Heart right ventricle (tissue), 16 donors: ENCODE measurements at places on chromosomes 1 and 21. TPM values are rescaled to one million over a fixed set of nuclear protein-coding genes. Genes with fewer than 3 reads are reported as not detected.

- DNase-seq = no peak
Observed at GRCh38 chr1:2528966-2529783, 888 bp downstream of the HES5 start.

Gene TDRD5
- not detected for polyA plus RNA-seq

Gene RBBP5
- 4.0 TPM for polyA plus RNA-seq

DNA sequence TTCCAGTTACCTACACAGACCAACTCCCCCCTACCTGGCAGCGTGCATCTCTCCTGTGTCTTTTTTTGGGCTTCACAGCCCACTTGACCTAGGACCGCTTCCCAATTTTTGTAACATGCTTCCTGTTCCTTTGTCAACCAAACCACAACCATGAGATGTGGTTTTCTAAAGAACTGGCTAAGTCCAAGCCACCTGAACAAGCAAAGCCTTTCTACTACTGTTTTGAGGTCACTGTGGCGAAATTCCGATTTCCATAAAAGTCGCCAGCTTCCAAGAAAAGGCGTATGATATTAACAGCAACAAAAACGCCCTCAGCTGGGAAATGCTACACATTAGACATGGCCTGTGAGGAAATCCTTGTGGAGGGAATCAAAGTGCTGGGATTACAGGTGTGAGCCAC is 12.7 kb upstream of the AK2 start:
- no peak for DNase-seq

Gene HSPB7
- 5,521 TPM for polyA plus RNA-seq

- no peak for DNase-seq
Observed at GRCh38 chr1:234619794-234620247, 9.8 kb upstream of the IRF2BP2 start.

GRCh38 chr21:38334866-38335265 is 78.1 kb downstream of the KCNJ15 start:
- DNase-seq = no peak

Gene SPATA21
- 0.15 TPM for polyA plus RNA-seq

Gene CREB3L4
- polyA plus RNA-seq = 5.6 TPM

GRCh38 chr1:165191087-165191486 is 165.4 kb downstream of the LMX1A start:
- DNase-seq = no peak

DNA sequence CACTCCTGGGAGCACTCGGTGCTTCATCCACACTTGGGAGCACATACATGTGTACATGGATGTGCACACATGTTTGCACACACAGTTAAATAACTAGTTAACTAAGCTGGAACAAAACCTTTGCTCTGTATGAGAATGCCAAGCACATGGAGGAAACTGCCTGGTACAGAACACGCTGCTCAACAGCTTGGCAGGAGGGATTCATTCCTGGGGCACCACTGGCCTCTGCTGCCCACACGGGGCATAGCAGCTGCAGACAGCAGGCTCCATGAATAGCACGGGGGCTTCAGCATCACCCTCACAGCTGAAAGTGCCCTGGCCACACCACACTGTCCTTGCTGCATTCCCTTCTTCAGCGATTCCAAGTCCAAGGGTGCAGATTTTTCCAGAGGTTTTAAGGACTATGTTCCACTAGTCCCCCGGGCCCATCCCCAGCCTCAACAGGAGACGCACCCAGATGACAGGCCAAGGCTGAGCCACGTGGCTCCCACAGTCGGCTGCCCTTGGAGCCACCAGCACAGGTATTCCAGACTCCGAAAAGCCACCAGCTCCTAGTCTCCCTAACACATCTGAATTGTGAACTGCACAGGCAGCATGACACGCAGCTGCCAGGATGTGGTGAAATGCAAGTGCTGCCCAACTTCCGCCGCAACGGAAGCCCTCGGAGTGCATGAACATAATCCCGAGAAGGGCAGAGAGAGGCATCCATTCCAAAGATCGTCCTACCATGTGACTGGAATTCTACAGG is 16.9 kb downstream of the NPHP4 start:
- DNase-seq = no peak

DNA sequence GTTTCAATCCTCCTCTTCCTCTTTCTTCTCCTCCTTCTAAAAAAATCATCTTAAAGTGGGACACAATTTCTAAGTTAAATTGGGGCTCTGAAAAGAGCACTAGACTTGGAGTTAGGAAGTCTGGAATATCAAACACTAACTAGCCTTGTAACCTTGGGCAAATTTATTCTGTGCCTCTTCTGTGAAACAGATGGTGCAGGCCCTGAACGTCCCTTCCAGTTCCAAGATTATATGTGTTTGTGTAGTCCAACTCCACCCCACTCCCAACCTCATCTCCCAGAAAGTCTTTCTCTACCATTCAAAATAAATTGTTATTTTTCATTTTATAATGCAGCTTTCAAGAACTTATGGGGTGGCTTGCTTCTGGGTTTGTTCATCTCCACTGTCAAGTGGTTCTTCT is 630.0 kb downstream of the LMO4 start:
- no peak for DNase-seq

Gene EPHB2
- polyA plus RNA-seq = 0.15 TPM

GRCh38 chr1:23214640-23215039 is 2.7 kb downstream of the HTR1D start:
- DNase-seq = no peak

GRCh38 chr1:91885213-91885715 is 687 bp downstream of the TGFBR3 start:
- DNase-seq = peak; percentile 51

- DNase-seq = no peak
Observed at GRCh38 chr1:112833806-112834205, 118.7 kb upstream of the PPM1J start.

- DNase-seq = no peak
Observed at GRCh38 chr1:3065797-3066196, 3.2 kb upstream of the PRDM16 start.

Gene ERO1B
- polyA plus RNA-seq = 6.8 TPM

- DNase-seq = no peak
Observed at GRCh38 chr1:29686012-29686930, 449.9 kb downstream of the PTPRU start.

Gene SLC37A1
- polyA plus RNA-seq = 1.8 TPM

GRCh38 chr1:202237052-202237451 is 43.5 kb downstream of the LGR6 start:
- peak; percentile 26 for DNase-seq

Gene RHD
- not detected for polyA plus RNA-seq

DNA sequence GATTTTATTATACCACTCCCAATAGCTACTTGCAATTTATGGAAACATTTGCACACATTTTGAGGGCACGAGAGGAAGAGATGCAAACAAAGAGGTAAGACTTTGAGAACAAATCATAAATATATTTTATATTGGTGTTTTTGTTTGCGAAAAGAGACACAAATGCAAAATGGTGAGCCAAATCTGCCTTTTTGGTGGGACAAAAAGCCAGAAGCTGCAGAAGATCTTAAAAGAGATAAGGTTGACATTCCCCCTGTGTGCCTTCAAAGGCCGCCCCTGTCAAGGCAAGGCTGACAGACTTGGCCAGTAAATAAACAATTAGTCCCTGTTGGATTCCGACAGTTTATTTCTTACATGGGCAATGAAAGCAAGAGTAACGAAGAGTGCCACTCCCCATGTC is 122.8 kb downstream of the LBR start:
- DNase-seq = no peak

Gene TXNDC12
- polyA plus RNA-seq = 28.5 TPM

DNA sequence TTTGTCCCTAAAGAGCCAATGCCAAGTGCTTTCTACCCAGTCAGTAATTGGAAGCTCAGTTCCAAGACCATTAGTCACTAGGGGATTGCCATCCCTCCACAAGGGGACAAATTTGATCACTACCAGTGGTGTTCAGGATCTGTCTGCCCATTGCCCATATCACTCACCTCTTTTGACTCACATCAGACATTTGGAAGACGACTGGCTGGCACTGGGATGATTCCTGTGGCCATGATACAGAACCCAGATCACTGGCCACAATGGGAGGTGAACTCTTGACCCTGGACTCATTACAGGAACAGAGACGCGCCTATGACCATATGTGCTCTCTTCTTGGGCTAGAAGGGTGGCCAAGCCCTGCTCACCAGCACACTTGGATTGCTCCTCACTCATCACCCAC is 71.0 kb downstream of the COLGALT2 start:
- no peak for DNase-seq

- DNase-seq = no peak
Observed at GRCh38 chr1:147849098-147849895, 53.3 kb upstream of the GJA8 start.

Gene OR2L3
- polyA plus RNA-seq = not detected

Gene GNB1
- 109 TPM for polyA plus RNA-seq

Gene LCE2B
- not detected for polyA plus RNA-seq

Gene CASZ1
- 19.5 TPM for polyA plus RNA-seq

GRCh38 chr1:2481885-2482284 is 5.8 kb downstream of the PLCH2 start:
- DNase-seq = no peak

DNA sequence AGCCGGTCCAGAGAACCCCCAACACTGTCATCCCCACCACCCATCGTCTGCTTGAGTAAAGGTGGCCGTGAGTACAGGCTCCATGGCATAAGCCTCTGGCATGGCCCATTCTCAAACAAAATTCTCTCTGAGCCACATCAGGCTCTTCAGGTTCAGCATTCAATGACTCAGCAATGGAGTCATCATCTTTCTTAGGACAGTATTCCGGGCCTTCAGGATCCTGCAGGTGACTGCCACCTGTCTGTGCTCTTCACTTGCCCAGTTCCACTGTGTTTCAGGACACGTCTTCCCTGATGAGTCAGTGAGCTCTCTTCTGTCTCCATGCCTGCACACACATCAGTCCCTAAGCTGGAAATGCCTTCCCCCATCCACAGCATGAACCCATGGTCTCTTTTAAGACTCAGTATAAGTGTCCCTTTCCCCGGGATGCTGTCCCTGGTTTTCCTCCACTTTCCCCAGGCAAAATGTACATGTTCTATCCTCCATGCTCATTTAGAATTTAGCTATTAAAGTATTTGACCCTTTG is 81.1 kb upstream of the FGGY start:
- DNase-seq = no peak

Gene ALG6
- 20.8 TPM for polyA plus RNA-seq

Gene DDR2
- polyA plus RNA-seq = 9.3 TPM

Gene SPATA6
- 4.2 TPM for polyA plus RNA-seq

Gene NPHS2
- polyA plus RNA-seq = not detected

- no peak for DNase-seq
Observed at GRCh38 chr1:113325022-113325421, 65.3 kb upstream of the MAGI3 start.

- DNase-seq = no peak
Observed at GRCh38 chr1:176183618-176184017, 23.5 kb downstream of the COP1 start.

GRCh38 chr1:41378999-41379737 is 17.9 kb downstream of the FOXO6 start:
- DNase-seq = no peak

DNA sequence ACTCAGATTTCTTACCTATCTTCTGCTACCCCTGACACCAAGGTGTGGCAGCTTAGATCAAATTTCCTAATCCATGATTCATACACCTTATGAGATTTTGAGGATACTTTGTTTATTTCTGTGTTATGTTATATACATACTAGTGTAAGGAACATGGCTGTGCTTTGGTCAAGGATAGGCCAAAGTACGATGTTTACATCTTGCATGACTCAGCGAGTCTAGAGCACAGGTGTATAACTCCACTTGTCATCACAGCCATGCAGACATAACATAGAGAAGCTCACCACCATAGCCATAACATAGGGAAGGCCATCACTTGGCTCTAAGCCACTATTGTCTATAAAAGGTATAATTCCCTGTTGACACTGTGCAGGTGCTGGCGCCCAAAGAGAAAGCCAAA is 61.2 kb downstream of the GBP6 start:
- DNase-seq = no peak

DNA sequence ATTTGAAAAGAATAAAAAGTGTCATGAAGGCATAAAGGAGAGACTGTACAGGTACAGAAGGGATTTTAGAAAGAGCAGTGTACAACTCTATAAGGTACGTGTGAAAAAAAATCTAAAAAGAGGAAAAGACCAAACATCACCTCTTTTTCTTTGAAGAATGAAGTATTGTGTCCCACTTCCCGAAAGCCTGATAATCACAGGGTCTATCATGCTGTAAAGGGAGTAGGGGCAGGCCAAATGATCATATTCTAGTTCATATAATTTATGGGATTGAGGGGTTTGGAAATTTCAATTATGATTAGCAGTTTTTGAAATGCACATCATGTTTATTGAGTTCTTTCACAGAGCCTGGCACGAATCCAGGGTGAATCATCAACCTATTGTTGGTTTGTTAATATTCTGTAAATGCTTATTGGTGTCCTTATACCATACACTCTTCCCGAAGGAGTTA is 910 bp upstream of the RERE start:
- DNase-seq = peak; percentile 51

GRCh38 chr1:203177470-203178039 is 1.9 kb upstream of the MYBPH start:
- no peak for DNase-seq

DNA sequence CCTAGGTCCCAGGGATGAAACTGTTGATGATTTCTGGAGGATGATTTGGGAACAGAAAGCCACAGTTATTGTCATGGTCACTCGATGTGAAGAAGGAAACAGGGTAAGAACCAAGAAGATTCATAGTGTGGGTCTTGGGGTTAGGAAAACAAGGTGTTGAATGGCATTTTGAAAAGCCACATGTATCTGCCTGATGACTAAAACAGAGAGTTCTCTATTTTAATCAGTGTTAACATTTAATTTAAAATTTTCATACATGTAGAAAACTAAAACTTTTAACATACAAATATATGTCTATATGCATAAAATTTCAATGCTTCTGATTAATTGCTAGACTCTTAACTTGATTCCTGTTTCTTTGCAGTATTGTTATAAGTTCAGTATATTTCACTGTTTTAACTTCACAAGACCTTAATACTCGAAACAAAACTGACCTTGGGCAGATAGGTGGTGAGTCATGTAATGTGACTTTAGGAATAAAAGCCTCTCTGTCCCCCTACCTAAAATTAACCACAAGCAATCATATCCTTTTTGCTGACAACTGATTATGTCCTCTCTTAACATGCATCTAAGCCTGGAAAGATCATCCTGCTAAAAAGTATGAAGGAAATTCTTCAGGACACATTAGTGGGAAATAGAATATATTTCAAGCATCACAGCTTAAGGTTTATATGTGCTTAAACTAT is 95.6 kb downstream of the PTPRC start:
- no peak for DNase-seq
